ENCODE measurements at places on chromosomes 5 and 9.

GRCh38 chr5:37771731-37772130, 68.1 kb downstream of the GDNF start:
- DNase-seq, result peak; percentile 96

DNA sequence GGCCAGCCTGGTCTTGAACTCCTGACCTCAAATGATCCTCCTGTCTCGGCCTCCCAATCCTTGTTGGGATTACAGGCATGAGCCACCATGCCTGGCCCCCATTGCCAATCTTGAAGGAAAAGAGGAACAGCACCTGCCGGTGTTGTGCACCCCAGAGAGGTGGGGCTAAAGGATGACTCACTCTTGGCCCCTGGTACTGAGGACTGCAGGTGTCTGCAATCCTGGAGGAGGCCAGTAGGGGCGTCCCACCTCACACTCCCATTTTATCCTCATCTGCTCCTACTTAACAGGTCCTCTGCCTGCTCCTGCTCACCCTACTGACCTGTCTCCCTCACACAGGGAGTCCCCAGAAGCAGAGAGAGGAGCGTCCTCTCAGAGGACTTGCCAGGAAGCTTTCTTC, 390.4 kb downstream of the ARHGEF28 start:
- no peak for DNase-seq

DNA sequence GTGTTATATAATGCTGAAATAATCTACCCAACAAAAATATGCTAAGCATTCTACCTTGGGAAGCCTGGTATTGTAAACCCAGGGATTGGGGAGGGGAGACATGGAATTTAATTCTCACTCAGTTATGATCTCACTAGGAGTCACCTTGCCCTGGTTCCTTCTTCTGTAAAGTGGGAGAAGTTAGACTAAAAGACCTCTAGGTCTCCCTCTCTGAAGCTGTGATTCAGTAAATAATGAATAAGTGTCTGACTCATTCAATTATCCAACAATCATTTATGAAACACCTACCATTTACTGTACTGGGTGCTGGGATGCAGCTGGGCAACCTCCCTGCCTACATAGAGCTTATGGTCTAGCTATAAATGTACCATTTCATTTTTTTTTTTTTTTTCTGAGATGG, 20.2 kb upstream of the SPARC start:
- no peak for DNase-seq

DNA sequence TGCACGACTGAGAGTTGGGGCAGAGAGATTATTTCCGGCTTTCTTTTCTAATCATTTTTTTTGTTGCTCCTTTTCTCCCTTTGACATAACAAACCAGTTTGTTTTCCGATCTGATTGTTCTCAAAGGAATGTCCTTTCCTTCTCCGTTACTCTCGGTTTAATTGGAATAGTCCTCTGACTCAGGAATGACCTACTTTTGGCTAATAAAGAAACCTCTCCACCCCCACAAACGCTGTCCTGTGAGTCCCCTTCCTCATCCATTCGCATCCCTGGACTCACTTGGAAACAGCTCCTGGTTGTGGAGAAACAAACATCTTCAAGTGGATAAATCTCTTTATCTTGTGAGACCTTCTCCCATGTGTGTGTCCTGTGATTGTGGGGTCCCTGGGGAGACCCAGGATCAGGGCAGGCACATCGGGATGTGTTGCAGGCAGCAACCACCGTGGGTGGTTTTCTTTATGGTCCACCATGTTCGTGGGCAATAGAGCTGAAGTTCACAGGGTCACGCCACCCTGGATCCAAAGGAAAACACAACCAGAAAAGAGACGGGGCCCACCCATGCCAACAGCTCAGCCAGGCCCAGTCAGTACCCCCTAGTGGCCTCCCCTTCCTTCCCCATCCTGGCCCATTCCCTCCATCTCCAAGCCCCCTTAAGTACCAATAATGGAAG, 45.2 kb upstream of the NEK6 start:
- DNase-seq, result peak; percentile 47

DNA sequence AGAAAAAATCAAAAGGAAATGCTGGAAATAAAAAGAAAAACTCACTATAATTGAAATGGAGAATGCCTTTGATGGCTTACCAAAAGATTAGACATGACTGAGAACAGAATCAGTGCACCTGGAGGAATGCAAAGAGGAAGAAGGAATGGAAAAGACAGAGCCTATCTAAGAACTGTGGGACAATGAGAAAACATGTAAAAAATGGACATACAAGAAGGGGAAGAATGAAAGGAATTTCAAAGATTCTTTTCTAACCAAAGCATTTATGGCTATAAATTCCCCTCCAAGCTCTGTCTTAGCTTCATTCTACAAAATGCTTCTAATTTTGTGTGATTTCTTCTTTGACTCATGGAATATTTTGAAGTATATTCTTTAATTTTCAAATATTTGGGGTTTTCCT, 47.5 kb upstream of the CLK4 start:
- no peak for DNase-seq

DNA sequence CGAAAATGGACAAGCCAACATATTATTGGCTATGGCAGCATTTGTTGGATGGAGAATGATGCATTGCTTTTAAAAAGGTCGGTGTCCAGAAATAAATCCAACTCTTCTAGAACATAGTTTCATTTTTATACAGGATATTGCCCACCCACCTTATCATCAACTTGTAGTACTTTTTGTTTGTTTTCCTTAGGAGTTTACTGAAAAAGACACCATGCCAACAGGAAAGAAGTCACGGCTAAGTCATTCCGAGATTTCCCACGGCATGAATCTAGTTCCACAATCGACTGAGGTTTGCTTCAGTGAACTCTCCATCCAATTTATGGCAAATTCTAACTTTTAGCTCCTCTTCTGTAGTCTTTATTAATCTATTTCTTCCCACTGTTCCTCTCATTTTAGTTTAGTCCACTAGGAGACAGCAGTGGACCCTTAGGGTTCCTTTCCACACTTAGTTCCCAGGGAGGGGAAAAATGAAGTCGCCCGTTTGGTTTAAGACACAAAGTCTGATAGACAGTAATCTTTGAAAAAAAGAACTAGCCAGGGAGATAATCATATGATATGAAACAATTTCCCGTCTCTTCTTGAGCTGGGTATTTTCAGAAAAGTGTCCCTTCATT, 237.5 kb downstream of the AP3B1 start:
- DNase-seq, result no peak

Data from islet precursor cell (in vitro differentiated cells).